ENCODE measurements at places on chromosomes 6 and 20. TPM values are rescaled to one million over a fixed set of nuclear protein-coding genes. Genes with fewer than 3 reads are reported as not detected.

The EPPIN gene
- total RNA-seq: not detected

The NT5E gene
- 7.1 TPM for total RNA-seq

The PLA2G7 gene
- 0.63 TPM for total RNA-seq

GRCh38 chr20:32907886-32908285, 49.2 kb downstream of the EFCAB8 start:
- no peak overlapping the region for H3K4me3 ChIP-seq
- DNase-seq: no peak
- no peaks in the 10 kb centered on the region for H3K27me3 ChIP-seq
- H3K4me1 ChIP-seq: no peaks in the 10 kb centered on the region
- no peak overlapping the region for H3K27ac ChIP-seq
- no peaks in the 10 kb centered on the region for H3K36me3 ChIP-seq

DNA sequence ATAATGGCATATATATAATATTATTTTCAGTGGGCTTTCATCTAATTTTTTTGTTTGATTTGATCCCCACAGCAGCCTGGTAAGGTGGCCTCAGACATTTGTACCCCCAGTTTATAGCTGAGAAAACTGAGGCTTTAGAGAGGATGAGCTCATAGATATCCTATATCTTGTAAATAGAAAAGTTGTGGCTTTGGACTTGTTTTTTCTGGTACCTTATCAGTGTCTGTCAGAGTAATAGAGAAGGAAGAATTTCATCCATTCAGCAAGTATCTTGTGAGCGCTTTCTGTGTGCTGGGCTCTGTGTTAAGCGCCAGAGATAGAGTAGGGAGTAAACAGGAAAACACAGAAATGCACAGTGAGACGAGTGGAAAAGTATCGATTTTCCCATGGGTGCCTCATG, 27.9 kb downstream of the TAF11 start:
- H3K4me3 ChIP-seq: no peak overlapping the region
- H3K27ac ChIP-seq: no peak overlapping the region
- no peaks in the 10 kb centered on the region for H3K27me3 ChIP-seq
- no peaks in the 10 kb centered on the region for H3K4me1 ChIP-seq

GRCh38 chr6:168107191-168107983, 28.4 kb upstream of the FRMD1 start:
- H3K4me1 ChIP-seq: peaks cover 7% of the 10 kb centered on the region
- DNase-seq: no peak
- no peaks in the 10 kb centered on the region for H3K36me3 ChIP-seq
- no peak overlapping the region for H3K27ac ChIP-seq

GRCh38 chr6:108809211-108809610, 39.0 kb upstream of the ARMC2 start:
- H3K27me3 ChIP-seq: no peaks in the 10 kb centered on the region
- no peaks in the 10 kb centered on the region for H3K4me1 ChIP-seq
- no peak overlapping the region for H3K27ac ChIP-seq
- no peak for DNase-seq

- no peaks in the 10 kb centered on the region for H3K27me3 ChIP-seq
- peak; percentile 78 for DNase-seq
- H3K4me1 ChIP-seq: peaks cover 37% of the 10 kb centered on the region
- no peaks in the 10 kb centered on the region for H3K36me3 ChIP-seq
Measured at GRCh38 chr6:16409531-16410441, 171.4 kb downstream of the GMPR start.

DNA sequence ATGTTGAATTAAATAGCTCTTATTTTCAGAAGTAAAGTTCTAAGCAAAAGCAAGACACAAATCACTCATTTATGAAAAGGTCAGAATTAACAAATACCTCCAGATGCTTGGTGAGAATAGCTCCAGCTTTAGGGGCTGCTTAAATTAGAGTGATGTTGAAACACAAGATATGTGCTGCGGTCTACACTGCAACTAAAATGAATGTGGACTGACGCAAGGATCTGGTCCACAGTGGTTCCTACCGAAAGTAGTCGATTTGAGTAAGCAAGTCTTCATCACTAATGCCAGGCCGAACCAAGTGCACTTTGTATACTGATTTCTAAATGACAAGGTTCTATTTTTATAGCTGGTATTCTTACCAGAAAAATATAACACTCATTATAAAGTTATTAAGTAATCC, 96.3 kb downstream of the PRDM1 start:
- no peaks in the 10 kb centered on the region for H3K4me1 ChIP-seq
- H3K27me3 ChIP-seq: no peaks in the 10 kb centered on the region
- no peaks in the 10 kb centered on the region for H3K36me3 ChIP-seq
- H3K4me3 ChIP-seq: no peak overlapping the region
- H3K27ac ChIP-seq: no peak overlapping the region
- DNase-seq: no peak
